KBM-7 (cell line): ENCODE measurements at places on chromosomes 2 and 18.

- no peak for DNase-seq
Measured at GRCh38 chr18:56921896-56922480, 224.9 kb upstream of the BOD1L2 start.

DNA sequence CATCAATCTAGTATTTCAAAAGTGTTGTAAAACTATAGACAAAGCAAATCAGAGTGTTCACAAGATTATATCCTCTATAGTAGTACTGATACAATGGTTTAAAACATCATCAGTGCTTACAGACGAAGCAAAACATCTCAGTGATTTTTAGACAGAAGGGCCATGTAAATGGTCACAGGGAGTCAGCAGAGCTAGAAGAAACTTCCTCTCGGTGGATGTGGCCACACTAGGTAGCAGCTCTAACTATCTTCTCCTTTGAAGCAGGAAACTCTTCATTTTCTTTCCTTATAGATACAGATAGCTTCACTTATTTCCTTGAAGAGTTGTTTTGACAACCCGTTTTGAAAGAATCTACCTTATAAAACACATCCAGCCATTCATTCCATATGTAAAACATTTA is 80.4 kb upstream of the CD226 start:
- DNase-seq: no peak

GRCh38 chr2:1713142-1713838 is 31.0 kb downstream of the PXDN start:
- DNase-seq: no peak

DNA sequence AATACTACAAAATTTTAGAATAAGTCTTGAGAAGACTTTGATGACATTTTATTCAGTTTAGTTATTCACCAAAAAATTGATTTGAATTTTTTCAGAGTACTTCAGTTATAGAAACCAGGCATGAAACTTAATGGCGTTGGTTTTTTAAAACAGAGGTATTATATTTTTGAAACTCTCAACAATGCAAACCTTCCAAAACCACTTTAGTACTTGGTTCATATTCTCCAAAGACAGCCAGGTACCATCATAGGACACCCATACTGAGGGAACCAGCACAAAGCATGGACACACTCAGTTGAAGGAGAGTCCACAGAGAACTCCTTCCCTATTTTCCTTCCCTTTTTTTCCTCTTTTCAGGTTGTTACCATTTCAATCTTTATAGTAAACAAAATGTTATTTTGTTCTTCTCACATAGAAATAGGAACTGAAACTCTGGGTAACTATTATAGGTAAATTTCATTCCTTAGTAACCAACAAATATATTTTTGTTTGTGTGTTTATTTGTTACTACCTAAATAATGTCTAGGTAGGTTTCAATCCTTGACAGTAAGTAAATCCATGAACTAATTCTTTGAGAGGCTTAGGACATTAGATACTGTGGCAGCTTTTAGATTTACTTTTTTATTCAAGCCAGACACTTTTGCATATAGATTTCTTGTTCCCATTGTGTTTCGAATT is 95.8 kb downstream of the TMEFF2 start:
- DNase-seq: no peak

- no peak for DNase-seq
Measured at GRCh38 chr2:96105994-96106715, 10.2 kb downstream of the ADRA2B start.

DNA sequence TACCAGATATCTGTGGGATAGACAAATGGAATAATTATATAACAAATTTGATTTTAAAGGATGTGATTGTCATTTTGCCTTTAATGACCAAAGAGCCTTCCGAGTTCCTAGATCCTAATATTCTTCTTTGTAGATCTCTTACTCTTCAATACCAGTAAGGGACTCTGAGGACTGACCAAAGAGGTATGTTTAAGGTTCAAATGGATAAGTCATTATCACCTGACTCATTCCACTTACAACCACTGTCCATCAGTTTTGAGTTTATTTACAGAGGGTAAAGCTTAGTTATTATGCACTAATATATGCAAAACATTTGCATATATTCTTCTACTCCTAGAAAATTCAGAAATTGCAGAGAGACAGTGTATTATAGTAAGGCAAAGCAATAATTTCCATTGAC is 62.7 kb downstream of the CCDC148 start:
- no peak for DNase-seq

GRCh38 chr2:184363213-184363612 is 235.1 kb upstream of the ZNF804A start:
- no peak for DNase-seq

DNA sequence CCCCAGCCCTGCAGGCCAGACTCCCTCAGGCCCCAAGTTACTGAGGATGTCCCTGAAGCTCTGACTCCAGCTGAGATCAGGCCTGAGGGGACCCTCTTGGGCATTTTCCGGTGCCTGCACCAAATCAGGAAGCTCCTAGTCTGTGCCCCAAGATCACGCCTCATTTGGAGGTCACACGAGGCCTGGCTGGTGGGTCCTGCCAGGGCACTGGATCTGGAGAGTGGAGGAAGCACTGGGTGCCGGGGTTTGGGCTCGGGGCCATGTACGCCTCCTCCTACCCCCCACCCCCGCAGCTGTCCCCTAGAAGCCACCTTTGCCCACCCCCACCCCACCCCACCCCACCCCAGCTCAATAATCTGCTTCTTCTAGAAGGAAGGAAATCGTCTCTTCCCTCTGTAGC is 16.2 kb downstream of the SH2D6 start:
- no peak for DNase-seq

GRCh38 chr2:10242998-10243925 is 59.4 kb upstream of the HPCAL1 start:
- DNase-seq: no peak

- peak; percentile 38 for DNase-seq
Measured at GRCh38 chr18:31857526-31858106, 85.3 kb downstream of the TRAPPC8 start.

DNA sequence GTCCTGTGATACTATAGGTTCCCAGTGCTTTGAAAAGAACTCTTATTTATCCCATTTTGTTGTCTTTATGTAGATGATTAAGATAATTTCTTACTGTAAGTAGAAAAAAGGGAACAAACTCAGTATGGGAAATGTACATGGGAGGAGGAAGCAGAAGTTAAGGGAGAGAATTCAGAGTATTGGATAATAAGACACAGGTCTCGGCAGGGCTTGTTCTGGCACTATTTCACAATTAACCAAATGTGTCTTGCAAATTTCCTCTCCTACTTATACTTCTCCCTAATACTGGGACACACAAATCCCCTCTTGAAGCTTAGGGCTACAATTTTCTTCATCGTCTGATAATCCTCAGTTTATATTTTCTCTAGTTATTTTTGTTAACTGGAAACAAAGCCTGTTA is 744.0 kb downstream of the ADCYAP1 start:
- peak; percentile 5 for DNase-seq

- DNase-seq: no peak
Measured at GRCh38 chr18:69590150-69590549, 189.5 kb downstream of the DOK6 start.

DNA sequence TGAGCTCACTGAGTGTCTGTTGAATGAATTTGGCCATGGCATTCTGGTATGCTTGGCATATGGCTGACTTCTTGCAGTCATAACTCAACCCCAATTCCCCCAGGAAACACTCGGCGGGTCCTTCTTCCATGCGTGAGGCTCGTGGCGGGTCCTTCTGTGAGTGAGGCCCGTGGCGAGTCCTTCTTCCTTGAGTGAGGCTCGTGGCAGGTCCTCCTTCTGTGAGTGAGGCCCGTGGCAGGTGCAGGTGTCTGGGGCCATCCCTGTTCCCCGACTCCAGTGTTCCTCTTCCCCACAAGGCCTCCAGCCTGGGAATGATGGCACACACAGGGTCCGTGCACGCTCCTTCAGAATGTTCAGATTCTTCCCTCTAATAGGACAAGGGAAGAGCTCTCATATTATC is 169.0 kb downstream of the EIPR1 start:
- DNase-seq: no peak
